ENCODE measurements at places on chromosomes 16 and 17.

GRCh38 chr17:29744121-29744520, 121.4 kb upstream of the CORO6 start:
- no peak for ATAC-seq

DNA sequence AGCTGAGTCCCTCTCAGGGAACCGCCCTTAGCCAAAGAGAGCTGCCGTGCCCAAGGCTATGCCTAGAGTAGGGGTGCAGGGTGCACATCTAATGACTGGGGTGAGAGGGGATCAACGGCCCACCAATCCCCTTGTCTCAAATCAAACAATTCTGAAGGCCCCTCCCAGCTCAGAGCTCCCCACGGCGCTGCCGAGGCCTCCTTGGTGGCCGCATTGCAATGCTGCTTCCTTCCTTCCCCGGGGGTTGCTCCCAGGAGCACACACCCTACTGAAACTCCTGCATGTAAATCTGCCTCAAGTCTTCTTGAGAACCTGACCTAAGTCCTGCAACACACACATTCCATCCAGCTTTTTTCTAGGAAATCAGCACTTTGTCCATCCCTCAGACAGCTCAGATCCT, 80.6 kb upstream of the RCVRN start:
- no peak for ATAC-seq

DNA sequence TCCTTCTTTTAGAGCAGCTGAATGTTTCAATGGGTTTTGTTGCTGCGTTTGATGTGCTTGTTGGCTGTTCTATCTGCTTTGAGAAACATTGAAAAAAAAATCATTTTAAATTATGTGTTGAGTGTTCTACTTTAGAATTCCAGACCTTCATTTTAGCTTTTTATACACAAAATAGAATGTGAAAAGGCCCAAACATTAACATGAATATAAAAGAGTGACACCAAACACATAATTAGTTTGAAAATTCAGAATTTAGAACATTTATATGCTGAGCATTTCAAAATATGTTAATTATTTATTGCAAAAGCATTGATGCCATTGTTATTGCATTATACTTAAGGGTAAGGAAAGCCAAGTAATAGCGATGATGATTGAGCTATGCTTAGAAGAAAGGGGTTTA, 2.9 kb downstream of the NFAT5 start:
- no peak for ATAC-seq

DNA sequence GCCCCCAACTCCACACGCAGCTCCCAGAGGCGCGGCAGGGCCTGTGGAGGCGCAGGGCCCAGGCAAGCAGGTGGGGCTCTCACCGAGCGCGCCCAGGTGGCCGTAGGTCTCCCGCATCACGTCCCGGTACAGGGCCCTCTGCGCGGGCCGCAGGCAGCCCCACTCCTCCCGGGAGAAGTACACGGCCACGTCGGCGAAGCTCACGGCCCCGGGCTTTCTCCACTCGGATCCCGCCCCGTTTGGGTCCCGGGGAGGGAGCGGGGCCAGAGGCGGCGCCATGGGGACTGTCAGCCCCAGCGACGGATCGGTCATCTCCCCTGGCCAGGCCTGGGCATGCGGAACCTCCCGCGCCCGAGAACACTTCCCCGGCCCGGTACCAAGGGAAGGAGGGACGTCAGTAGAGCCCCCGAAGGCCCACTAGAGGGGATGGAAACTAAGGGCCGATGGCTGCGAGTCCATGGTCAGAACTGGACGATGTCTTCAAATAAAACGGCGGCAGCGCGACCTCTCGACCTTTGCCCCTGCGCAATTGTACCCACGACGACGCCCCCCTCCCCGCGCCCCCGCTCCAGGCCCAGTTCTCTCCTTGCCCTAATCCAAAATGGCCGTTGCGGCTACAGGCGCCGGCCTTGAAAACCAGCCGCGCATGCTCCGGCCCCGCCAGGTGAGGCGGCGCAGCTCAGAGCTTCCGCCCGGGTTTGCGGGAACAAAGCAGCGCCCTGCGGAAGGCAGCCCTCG, at the start of gene ZNF747:
Gene ZNF747 (minus strand): TSS at position 491 of the 738 bp plus-strand sequence. CDS start 179 bp downstream, at position 312.
- peak; percentile 90 for ATAC-seq

GRCh38 chr16:27337024-27337423, 23.2 kb downstream of the IL4R start:
- no peak for ATAC-seq

DNA sequence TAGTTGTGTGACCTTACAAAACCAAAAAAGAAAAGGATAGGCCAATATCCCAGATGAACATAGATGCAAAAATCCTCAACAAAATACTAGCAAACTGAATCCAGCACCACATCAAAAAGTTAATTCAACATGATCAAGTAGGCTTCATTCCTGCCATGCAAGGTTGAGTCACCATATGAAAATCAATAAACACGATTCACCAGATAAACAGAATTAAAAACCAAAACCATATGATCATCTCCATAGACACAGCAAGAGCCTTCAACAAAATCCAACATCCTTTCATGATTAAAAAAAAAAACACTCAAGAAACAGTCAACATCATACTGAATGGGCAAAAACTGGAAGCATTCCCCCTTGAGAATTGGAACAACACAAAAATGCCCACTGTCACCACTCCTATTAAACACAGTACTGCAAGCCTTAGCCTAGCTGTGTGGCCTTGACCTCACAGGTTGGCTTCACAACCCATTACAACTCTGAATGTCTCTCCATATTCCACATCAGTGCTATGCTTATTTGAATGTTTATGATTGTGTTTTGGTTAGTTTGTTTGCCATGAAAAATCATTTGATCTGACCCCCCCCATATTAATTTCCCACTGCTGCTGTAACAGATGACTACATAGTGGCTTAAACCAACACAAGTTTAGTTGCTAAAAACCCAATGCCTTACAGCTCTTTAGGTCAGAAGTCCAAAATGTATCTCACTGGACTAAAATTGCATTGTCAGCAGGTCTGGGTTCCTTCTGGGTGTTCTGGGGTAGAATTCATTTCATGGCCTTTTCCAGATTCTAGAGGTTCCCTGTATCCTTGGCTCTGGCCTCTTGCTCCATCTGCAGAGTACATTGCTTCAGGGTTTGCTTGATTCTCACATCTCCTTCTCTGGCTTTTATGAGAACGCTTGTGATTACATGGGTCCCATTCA, 257.1 kb upstream of the DYNLRB2 start:
- no peak for ATAC-seq

GRCh38 chr17:45129426-45129939, 2.8 kb downstream of the PLCD3 start:
- no peak for ATAC-seq

- no peak for ATAC-seq
These were observed 86.0 kb downstream of the IRF8 start for GRCh38 chr16:85984947-85985451.

GRCh38 chr17:74805591-74805991, 29.4 kb upstream of the NAT9 start:
- ATAC-seq, result no peak

DNA sequence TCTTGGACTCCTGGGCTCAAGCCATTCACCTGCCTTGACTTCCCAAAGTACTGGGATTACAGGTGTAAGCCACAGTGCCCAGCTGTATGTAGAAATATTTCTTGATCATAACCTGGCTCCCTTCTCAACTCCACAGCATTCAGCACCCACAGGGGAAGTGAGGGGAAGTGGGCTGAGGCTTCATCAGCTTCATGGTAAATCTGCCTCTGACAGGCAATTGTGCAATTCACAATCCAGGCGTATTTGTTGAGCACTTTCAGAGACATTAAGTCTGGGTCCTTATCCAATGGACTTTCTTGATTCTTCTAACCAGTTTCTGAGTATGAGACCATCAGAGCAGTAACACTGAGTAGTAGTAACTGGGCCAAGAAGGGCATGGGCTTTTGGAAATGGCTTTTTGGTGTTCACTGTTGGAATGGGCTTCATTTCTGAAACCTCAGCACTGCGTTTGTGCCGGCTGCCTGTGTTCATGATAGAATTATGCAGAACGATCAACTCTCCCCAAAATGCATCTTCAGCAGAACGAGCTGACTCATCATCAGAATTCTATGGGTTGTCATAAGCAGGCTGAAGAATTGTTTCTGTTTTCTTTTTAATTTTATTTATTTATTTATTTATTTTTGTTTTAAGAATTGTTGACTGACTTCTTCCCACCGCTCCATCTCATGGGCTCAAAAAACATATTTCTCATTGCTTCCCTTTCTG, 28.9 kb downstream of the FAM20A start:
- no peak for ATAC-seq

DNA sequence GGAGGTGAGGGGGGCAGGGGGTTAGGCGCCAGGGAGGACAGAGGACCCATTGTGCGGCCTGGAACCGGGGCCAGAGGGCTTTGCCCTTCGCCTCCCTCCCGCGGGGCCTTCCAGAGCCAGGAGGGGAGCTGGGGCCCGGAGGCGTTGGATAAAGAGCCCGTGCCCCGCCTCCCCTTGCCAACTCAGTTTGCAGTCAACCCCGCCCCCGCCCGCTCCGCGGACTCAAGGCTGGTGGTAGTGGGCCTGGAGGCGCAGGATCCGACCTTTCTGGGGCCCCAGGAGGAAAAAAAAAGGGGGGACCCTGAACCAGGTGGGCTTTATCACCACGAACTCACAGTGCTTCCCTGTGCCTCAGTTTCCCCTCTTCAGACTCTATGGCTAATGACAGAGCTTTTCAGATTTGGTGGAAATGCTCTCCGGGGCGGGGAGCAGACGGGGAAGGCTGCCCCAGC, 2.0 kb upstream of the SPHK1 start:
- ATAC-seq, result no peak

DNA sequence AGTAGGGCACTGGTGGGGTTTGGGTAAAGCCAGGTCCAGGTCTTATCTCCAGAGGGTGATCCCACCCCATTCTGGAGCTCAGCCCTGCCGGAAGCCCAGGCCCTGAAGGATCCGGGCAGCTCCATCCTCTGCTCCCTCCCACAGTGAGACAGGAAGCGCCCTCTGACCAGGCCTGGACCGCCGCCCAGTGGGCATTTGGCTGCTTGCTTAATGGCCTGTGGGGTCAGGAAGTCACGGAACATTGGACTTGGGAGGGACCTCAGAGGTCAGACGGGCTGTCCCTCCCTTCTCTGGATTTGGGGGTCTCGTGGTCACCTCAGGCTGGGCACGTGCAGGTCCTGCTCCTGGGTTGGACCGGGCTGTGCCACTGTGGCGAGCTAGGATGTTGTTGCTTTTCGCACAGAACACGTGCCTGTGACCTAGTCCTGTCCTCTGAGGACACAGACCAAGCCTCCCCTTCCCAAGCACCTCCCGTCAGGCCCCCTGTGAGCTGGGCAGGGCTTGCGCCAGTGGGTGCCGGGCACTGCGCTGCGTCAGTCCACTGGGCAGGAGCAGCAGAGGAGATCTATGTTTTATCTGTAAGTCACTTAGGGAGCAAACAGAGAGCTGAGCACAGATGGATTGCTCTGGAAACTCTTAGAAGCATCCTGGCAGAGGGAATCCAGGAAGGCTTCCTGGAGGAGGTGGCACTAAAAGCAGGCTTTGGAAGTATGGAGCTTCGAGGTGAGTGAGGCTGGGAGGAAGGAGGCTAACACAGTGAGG, 49.4 kb upstream of the GSE1 start:
- peak; percentile 75 for ATAC-seq
